ENCODE measurements at places on chromosomes 1 and 21.

- no peak for DNase-seq
Measured at GRCh38 chr21:15768045-15768601, 38.3 kb downstream of the USP25 start.

GRCh38 chr1:193712392-193712791 lies 526.0 kb upstream of the B3GALT2 start:
- DNase-seq = no peak

DNA sequence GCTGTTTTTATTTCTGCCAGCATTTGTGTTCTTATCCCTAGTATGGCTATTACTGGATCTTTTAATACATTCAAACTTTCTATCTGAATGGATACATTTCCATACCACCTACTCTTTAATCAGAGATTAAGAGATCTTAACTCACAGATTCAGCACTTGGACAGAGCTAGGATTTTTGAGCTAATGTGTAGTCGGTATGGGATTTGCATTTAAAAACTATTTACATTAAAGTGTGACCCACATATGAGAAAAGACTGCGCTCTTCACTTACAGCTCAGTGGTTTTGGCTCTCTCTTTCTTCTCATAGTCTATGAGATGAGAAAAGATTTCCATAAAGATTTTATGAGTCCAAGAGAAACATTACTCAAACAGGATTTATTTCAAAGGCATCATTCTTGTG lies 16.4 kb downstream of the HMGB4 start:
- DNase-seq = no peak

DNA sequence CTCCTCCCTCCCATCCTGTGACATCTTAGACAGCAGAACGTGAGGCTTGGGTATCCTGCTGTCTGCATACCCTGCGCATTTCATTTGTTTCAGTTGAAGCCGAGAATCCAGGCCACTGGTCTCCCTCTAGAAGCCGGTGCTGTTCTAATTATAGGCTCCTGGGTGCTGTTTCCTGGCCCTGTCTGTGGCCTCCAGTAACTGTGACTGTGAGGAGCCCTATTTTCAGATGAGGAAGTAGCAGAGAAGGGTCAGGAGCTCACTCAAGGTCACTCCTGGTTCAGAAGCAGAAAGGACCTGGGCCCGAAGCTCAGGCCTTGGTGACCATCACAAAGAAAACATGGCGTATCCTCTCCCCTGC lies 24.0 kb downstream of the COQ8A start:
- no peak for DNase-seq

DNA sequence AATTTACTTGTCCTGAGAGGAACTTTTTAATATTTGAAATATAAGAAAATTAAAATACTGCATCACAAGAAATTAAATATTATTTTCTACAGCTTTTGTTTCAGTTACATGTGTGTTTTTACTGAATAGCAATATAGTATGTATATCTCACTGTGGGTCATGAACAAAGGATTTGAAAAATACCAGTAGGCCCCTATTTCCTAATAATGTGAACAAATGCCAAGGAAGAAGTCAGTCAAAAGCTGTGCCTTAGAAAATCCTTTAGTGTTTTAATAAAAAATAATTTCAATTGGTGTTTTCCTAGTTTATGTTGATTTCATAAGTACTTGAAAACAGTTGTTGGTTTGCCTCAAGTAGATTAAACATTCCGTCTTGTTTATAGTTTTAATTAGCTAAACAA lies 46.7 kb downstream of the SMYD3 start:
- no peak for DNase-seq

GRCh38 chr1:226664413-226665101 lies 74.5 kb downstream of the ITPKB start:
- no peak for DNase-seq

DNA sequence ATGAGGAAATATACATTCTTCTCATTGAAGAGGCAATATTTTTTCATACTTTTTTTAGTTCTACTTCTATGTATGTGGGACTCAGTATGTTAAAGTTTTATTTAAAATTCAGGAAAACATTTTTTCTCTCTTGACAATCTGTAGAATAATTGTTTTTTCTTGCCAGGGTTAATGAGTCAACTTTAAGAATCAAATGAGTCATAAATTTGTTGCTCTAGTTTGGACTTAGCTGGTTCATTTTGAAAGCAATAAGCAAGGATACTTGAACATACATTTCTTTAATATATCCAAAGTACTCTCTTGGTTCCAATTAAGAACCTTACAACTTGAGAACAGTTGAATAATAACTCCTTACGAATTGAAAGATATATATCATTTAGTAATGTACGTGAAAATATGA lies 1145.3 kb upstream of the B3GALT2 start:
- no peak for DNase-seq

- no peak for DNase-seq
Measured at GRCh38 chr1:246921481-246921880, 10.3 kb downstream of the AHCTF1 start.

DNA sequence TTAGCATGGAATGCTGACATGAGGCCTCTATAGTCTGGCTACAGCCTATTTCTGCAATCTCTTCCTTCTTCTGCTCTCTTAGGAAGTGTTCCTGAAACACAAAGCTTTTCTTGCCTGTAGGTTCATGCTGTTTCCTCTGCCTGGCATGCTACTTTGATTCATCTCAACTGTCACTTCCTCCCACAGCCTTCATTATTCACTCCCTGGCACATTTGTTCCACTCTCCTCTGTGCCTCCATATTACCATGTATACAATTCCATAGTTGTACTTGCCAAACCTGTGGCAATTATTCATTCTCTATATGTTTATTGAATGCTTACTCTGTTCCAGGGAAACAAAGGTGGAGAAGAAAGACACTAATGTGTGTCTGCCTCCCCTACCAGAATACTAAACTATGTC lies 210.2 kb downstream of the LRRC7 start:
- no peak for DNase-seq

DNA sequence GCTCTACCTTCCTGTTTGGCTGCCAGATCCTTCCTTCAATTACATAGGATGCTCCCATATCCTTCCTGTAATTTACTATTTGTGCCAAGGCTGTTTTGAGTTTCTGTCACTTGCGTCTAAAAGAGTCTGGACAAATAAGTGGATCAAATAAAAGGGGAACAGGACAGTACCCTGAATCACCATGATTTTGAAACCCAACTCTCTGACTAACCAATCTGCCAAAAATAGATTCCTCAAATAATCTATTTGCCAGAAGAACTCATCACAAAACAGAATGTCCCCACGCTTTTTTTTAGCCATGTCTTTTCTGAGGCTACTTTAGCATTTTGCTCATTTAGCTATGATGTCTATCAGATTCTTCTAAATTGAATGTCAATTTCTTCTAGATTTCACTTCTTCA lies 392.6 kb downstream of the NTNG1 start:
- DNase-seq = no peak

DNA sequence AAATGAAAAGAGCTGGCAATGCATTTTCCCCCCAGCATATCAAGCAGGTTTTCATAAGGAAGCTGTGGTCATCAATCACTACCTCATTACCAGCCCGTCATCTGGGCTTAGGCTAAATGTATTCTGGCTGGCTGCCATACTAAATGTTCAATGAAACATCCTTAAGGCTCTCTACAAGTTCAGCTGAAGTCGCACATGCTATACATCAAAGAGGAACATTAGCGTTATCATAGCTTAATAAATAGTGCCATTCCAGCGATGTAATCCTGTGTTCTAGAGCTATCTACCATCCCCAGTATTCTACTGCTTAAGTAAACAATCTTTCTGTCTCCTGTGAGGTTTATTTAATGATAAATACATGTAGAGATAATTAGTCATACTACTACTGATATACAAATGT lies 288.8 kb downstream of the DPYD start:
- DNase-seq = no peak

DNA sequence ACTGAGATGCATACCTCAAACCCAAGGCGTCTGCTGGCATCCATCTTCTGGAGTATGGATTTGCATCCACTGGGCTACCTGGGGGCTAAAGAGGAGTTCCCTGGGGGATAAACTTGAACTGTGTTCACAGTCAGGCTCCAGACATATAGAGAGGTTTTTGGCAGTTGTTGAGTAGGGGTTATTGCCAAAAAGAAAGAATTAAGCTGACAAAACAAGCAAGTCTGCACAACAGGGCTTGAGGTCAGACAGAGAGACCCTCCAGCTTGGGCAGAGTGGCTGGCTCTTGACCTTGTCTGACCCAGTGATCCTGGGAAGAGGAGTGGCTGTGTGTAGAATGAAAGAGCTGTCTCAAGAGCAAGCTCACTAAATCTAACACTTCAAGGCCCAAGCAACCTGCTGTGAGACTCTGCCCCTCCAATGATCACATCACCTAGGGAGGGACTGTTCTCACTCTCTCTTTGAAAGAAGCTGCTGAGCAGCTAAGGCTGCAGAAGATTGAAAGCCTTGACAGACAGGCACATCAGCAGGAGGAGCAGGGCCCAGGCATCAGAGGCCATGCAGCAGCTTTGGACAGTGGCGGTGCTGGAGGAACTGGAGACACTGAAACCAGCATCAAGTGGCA lies 61.5 kb downstream of the SYT2 start:
- no peak for DNase-seq

DNA sequence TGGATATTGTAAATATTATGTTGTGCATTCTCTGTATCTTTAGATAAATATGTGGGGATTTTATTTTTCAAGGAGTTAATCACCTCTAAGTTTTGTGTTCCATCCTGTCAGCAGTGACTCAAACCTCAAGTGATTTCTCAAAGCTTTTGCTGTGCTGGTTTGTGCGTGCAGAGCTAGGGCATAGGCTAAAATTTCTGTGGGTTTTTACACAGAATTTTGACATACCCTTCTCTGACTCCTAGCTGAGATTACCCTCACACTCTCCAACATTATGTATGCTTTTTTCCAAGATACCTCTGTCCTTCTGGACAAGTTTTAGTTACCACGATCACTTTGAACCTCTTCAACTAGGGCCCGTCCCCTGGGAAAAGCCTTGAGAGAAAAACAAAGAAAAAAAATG lies 384.9 kb downstream of the NCAM2 start:
- no peak for DNase-seq
